Stimulated activated CD4-positive, alpha-beta T cell treated with anti-CD3 and anti-CD28 coated beads, Interleukin-12 subunit alpha, Interleukin-12 subunit beta, amount 100 ng/mL, for 4 hours (primary cell): ENCODE measurements at places on chromosomes 3 and 15.

GRCh38 chr3:66449411-66449974, 51.3 kb downstream of the LRIG1 start:
- DNase-seq: no peak

DNA sequence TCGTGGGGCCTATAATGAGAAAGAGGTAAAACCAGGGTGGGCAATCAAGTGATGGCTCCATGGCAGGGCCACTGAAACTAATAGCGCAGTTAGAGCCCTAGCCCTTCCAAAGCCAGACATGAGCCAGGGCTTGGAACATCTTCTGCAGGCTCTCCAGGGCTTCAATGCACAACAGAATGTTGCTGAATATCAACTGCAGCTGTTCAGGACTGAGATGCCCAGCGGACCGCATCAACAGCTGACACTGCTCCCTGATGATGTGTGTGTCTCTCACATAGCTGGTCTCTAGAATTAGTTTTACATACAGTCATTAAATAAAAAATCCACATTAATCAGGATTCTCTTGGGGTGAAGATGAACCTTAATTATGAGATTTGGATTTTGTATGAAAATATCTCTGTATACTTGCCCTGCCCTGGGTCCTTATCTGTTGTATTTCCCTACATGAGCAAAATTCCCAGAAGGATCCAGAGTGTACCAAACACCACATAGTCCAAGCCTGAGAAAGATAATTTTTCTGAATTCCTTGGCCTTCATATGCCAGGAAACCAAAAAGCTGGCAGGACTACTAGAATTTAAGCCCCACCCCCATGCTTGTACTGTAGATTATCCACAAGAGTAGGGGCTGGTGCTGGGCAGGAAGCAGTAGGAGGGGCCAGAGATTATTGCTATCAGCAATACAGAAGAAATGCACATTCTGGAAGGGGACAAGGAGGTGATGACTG, 7.7 kb upstream of the GOLGB1 start:
- no peak for DNase-seq

DNA sequence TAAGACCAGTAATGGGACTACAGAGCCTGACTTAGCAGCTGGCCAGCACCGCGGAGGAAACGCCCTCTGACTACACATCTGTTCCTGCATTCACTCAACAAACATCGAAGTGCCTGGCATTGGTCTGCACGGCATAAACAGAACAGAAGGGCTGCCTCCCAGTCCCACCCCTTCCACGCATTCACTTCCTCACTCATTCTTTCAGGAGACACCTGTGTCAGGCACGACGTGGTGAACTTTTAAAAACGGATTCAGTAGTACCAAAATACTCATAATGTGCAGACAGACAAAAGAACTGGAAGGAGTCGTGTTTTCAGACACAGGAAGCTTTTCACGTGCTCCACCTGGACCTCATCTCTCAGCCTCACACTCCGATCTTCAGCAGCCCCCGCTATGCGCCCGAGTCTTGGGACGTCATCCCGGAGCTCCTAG, 123.3 kb downstream of the XXYLT1 start:
- DNase-seq: peak; percentile 17

DNA sequence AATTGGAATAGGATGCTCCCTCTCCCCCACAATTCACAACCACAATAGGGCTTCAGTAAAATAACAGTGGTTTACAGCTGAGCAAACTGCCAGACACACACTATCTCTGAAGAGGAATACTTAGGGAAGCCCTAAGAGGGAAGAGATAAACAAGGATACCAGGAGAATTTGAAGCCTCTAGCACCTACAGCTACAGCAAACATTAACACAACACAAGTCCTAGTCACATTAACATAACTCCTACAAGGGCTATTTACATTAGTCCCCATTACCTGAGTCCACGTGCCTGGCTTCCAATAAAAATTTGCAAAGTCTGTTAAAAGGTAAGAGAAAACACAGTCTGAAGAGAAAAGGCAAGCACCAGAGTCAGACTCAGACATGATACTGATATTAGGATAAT, 346.9 kb upstream of the CDIN1 start:
- no peak for DNase-seq

DNA sequence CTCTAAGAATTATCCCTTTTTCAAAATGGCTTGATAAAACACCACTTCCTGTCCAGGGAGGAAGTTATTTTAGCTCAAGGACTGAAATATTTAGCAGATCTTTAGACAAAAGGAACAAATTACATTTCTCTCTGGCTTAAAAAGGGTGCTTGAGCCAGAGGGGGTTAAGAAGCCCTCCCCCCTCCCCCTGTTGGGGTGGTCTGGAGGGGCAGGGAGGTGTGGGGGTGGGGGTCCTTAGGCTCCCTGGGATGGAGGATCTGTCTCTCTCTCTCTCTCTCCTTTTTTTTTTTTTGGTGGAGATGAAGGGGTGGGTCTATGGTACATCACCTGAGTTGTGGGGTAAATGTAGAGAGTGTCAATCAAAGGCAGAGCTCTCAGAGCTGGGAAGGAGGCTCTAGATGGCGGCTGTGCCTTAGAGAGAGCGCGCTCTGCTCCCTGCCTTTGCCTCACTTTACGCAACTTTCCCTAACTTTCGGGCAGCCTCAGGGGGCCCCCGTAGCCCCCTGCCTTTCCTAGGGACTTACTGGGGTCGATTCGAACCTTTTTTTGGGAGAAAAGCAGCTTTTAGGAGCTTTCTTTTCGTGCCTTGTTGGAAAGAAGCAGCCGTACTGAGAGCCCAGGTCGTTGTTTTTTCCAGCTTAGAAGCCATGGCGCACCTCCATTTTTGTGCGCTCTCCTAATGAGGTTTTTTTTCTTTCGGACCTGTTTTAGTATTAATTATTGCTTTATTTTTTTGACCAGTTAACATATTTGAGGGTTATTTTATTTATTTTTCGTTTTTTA, at the start of gene CHD2:
TSS of gene CHD2 (plus strand) at position 377 of the 783 bp plus-strand sequence. CDS start 914 bp downstream, outside the sequence.
- DNase-seq: peak; percentile 48

DNA sequence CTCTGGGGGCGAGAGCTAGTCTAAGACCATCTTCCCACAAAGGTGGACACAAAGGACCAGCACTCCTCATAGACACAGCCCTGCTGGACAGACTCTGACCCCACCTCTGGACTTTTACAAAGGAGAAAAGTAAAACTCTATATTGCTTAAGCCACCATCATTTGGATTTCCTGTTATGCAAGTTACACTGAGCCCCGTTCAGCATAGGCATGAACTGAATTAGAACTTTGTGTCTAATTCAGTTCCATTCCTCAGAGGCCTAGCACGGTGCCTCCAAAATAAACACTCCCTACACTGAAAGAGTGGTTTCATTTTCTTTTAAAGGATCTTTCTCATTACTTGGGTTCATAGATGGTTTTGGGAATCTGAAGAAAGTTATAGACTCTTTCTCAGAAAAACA, 79.2 kb upstream of the OCA2 start:
- no peak for DNase-seq

GRCh38 chr3:30399394-30400181, 206.8 kb upstream of the TGFBR2 start:
- DNase-seq: no peak
